ENCODE measurements at places on chromosomes 7 and 10.

GRCh38 chr10:66673071-66673470 is 252.8 kb upstream of the LRRTM3 start:
- no peak for DNase-seq

GRCh38 chr10:48477616-48478015 is 127.3 kb downstream of the ARHGAP22 start:
- DNase-seq: no peak

- peak; percentile 88 for DNase-seq
Observed at GRCh38 chr7:155298834-155299534, 1.3 kb downstream of the INSIG1 start.

DNA sequence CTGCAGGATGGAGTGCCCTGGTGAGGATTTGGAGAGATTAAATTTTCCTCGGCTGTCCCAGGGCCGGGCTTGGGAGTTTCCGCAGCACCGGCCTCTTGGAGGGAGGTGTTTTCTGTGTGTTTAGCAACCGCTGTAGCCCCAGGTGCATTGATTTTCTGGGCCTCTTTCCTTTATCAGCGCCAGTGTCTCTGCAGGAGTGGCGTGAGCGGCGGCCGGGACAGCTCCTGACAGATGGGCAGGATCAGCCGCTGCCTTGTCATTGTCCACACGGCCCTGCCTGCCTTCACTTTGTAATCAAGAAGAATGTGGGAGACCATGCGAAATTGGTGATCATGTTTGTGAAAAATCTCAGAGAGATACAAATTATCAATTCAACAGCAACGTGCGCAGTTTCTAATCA is 32.4 kb downstream of the NKX6-2 start:
- DNase-seq: no peak

Measured in NCI-H2107 (cell line).